Stimulated activated CD8-positive, alpha-beta memory T cell treated with anti-CD3 and anti-CD28 coated beads, Interleukin-15, amount 100 ng/mL, for 1 hour (primary cell): ENCODE measurements at places on chromosomes 3 and 15.

GRCh38 chr15:39125904-39126303 lies 455.0 kb upstream of the THBS1 start:
- no peak for DNase-seq

- DNase-seq, result no peak
Measured at GRCh38 chr15:28082891-28083684, 16.0 kb downstream of the OCA2 start.

DNA sequence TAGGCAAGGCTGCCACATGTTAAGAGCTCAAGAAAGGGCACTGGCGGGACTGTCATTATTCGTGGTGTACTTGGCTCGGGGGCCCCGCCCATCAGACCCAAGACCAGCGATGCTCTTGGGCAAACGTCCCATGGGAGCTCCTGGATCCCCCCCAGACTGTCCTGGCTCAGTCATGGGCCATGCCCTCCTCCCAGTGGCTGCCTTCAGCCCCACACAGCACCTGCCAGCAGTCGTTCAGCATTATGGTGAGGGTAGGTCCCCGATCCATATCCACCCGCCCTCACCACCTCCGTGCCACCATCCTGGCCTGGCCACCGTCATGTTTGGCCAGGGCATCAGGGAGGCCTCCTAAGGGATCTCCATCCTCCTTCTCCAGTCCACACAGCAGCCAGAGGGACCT lies 51.4 kb upstream of the IQSEC1 start:
- no peak for DNase-seq

- no peak for DNase-seq
Measured at GRCh38 chr3:14816359-14816758, 2.4 kb upstream of the FGD5 start.

DNA sequence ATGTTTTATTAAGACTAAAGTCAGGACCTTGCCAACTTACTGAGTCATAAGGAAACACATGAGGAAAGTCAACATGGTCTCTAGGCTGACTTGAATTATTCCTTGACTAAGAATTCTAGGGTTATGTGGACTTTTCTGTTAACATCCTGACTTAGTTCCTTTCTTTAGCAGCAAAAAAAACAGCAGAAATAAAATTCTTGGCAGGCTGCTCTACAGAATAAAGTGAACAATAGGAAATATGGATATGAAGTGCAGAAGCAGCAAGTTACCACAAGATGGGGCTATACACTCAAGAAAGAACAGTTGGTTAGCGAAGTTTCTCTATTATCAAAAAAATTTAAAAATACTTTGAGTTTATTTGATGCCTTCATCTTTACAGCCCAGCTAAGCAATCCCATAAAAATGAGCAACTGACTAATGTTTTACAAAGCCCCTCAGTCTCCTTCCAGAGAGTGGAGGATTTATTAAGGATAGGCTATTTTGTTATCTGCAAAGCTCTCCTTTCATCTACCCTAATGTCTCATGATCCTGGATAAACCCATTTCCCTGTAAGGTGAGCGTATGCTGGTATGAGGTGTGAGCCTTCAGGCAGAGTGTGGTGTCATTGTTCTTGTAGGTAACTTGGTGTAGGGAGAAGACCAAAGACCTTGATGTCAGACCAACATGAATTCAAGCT lies 23.1 kb upstream of the MCCC1 start:
- no peak for DNase-seq

GRCh38 chr3:48516571-48516970 lies 12.6 kb upstream of the SHISA5 start:
- no peak for DNase-seq
